ENCODE measurements at places on chromosomes 5 and 9.

DNA sequence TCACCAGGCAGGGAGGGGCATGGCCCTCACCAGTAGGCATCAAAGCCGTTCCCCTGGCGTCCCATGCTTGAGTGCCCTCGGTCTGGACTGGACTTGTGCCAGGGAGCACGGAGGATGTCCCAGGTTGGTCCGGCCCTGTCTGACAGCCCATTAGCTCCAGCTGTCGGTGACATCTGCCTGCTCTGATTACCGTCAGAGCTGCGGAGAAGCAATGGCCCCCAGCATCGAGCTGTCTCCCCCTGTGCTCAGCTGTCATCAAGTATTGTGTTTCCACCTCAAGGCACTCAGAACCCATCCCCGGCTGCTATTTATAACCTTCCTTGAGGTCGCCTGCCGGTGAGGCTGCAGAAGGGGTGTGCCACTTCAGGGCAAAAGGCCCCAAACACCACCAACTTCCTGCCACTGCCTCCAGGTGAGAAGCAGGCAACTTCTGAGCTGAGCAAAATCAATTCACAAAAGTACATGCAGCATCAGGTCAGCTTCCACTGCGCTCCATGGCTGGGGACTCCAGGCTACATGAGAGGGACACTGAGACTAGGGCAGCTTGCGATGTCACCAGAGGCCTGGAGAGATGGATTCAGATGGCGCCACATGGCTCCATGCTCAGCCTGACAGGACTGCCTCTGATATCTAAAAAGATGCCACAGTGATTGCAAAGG is 142.7 kb downstream of the C5orf15 start:
- no peak for DNase-seq

- DNase-seq: no peak
These were observed 11.3 kb downstream of the PHYKPL start for GRCh38 chr5:178221282-178221681.

GRCh38 chr5:135738564-135738875 is 95.9 kb upstream of the SLC25A48 start:
- DNase-seq: no peak

DNA sequence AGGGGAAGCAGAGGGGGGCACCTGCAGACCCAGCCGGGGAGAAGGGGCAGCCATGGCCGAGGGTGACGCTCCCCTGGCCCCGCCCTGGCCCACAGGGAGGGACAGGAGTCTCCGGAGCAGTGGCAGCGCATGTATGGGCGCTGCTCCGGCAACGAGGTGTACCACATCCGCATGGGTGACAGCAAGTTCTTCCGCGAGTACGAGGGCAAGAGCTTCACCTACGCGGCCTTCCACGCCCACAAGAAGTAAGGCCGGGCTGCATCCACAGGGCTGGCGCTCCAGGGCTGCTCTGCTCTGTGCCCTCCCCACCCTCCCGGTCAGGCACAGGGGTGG is 68.2 kb downstream of the KCNT1 start:
- no peak for DNase-seq
